Activated CD4-positive, alpha-beta T cell treated with anti-CD3 and anti-CD28 coated beads, Interleukin-2, Interleukin-6, amounts not matched to agents 100 ng/mL and 50 ng/mL, durations not matched to agents 16 hours and 8 hours (primary cell): ENCODE measurements at places on chromosomes 2 and 18.

GRCh38 chr2:135164431-135164830 lies 112.3 kb downstream of the RAB3GAP1 start:
- no peak for DNase-seq

DNA sequence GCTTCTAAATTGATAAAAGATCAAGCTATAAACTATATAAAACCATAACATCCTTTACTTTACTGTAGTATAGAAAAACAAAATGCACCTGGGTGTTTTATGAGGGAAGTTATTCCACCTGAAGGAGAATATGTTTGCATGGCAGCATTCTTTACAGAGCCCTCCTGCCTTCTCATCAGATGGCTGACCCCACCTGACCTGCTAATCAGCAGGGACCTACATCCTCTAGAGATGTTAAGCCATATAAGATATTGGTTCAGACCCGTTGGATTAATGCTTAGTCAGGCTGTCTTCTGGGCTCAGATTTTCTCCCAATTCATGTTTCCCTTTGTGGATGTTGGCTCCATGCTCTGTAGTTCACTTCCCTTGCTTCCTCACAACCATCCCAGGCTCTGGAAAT lies 414.8 kb downstream of the DPP10 start:
- no peak for DNase-seq

GRCh38 chr2:204407204-204408014 lies 137.9 kb upstream of the PARD3B start:
- DNase-seq = no peak

DNA sequence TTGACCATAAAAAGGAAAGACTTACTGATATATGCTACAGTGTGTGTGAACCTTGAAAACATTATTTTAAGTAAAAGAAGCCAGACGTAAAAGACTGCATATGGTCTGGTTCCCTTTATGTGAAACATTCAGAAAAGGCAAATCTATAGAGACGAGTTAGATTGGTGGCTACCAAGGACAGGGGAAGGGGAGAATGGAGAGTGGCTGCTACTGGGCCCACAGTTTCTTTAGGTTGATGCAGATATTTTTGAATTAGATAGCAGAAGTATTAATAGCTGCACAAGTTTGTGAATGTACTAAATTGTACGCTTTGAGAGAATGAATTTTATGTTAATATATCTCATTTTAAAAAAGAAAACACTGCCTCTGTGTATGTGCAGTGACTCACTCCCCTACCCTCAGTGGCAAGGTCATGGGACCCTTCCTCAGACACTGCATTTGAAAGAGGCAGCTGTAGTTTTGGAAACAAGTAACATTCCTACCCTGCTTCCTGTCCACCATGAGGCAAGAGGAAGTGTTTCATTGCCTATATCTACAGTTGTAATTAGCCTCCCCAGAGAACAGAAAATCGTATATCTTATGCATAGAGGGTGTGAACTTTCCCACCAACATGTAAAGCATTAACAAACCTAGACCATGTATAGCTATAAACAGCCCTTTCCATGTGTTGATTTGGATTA lies 29.8 kb upstream of the ARMC9 start:
- no peak for DNase-seq

GRCh38 chr2:205650450-205650849 lies 31.9 kb upstream of the NRP2 start:
- DNase-seq = no peak
